ENCODE measurements at places on chromosomes 16 and 17. TPM values are rescaled to one million over a fixed set of nuclear protein-coding genes. Genes with fewer than 3 reads are reported as not detected.
A peak's percentile ranks its signal among the peaks of the same experiment; 100 is the strongest.

DNA sequence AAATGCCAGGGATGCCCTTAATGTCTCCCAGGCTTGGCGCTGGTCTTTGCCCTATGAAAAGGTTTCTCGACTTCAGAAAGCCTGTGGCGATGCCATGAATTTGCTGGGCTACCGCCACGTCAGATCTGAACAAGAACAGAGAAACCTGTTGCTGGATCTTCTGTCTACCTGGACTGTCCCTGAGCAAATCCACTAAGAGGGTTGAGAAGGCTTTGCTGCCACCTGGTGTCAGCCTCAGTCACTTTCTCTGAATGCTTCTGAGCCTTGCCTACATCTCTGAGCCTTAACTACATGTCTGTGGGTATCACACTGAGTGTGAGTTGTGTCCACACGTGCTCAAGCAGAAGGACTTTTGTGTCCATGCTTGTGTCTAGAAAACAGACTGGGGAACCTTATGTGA is 11.4 kb downstream of the CHST4 start:
- peak; percentile 65 for DNase-seq

GRCh38 chr17:1181753-1182137 is 2.0 kb upstream of the ABR start:
- DNase-seq: no peak

GRCh38 chr17:181245-182049 is at the start of gene DOC2B:
DOC2B (minus strand) TSS chr17:181650; CDS start chr17:181479, 171 bp downstream.
- DNase-seq: no peak

DNA sequence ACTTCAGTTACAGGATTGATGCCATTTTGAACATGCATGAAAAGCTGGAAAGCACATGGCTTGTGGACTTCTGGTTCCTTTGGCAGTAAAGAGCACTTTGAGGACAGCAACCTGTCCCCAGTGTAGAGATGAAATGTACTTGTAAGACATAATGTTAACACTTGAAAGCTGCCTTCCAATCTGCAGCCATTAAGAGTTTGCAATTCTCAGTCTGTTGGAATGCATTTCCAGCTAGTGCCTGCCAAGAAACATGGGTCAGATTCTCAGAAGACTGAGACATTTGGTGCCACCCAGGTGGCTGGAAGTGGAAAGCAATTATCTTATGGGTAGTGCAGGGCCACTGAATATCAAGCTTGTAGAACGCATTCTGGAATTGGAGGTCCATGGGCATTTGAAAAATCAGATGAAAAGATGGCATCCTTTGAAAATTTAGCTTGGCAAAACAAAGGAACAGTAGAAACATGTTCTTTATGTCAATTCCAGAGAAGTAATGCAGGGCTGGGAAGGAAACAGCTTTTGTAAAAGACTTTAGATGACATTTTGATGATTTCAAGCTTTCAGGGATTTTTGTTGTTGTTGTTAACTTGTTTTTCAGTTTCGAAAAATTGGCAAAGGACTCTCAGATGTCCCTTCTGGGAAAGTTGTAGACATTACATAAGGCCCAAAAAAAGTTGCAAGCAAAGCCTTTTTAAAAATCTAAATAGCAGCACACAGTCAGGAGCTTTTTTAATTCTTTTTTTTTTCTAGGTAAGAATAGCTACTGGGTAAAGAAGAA is 147.0 kb downstream of the ABCA8 start:
- no peak for DNase-seq

The FMNL1 gene
- 0.21 TPM for total RNA-seq

DNA sequence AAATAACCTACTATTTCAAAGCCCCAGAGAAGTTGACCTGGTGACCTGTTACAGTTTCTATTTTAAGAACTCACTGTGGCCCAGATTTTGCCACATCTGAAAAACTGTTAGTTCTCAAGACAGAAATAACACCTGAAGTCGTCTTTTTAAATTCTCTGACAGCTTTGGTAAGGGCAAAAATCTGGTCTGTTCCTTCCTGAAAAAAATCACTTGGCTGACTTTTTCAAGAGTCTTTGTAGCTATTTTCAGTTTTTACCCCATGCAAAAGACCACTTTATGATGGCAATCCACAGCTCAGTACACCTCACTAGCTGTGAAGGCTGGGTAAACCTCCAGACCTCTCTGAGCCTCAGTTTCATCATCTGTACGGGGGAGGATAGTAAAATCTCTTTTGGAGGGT is 60.7 kb upstream of the SREBF1 start:
- DNase-seq: no peak

The MMP28 gene
- total RNA-seq: not detected

DNA sequence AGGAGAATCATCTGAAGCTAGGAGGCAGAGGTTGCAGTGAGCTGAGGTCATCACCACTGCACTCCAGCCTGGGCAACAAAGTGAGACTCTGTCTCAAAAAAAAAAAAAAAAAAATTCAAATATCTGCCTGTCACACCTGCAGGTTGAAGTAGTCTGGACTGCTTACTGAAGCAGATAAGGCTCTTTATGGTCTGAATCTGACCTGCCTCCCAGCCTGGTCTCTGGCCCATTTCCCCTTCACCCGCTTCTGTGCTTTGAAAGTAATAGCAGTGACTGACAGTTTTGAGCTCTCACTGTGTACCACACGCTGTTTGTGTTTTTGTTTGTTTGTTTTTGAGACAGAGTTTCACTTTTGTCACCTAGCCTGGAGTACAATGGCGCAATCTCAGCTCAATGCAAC is 5.8 kb downstream of the SEZ6L2 start:
- DNase-seq: no peak

The ZNF423 gene
- 0.03 TPM for total RNA-seq

DNA sequence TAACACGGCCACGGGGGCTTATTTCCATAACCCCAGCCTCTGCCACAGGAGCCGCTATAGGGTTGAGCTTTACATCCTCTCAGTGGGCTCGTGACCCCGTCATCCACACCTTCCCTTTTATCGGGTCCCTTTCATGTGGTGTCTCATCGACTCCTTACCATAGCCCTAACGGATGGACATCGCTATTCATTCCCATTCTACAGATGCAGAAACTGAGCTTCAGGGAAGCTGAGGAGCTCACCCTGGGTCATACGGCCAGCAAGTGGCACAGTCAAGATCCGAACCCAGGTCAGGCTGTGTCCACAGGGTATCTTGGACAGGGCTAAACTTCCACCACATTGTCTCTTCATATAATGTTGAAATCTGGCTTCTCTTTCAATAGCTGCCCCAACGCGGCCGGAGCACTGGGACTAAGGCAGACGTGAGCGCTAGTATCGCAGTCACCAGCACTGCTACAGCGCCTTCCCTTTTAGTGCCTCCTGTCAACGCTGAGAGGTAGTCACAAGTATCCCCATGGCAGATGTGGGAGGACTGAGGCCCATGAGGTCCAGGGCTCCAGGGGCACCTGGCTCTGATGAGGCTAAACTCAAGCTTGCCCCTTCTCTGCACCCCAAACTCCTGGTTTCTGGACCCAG is 50.8 kb downstream of the SOCS1 start:
- DNase-seq: no peak

DNA sequence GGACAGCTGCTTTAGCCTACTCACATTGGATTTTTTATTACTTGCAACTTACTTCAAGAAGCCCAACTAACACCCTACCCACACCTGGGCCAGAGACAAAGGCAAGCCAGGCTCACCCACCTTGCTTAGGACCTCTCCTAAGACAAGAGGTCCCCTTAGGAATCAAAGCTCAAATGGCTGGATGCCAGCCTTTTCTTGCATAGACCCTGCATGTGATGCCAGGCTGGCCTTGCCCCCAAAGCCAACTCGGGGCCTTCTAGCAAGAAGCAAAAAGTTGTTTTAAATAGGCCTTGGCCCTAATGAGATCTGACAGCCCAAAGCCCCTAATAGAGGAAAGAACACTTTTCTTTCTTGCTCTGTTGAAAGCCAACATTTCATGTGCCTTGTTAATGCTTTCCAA is 20.7 kb downstream of the GPRC5B start:
- no peak for DNase-seq

DNA sequence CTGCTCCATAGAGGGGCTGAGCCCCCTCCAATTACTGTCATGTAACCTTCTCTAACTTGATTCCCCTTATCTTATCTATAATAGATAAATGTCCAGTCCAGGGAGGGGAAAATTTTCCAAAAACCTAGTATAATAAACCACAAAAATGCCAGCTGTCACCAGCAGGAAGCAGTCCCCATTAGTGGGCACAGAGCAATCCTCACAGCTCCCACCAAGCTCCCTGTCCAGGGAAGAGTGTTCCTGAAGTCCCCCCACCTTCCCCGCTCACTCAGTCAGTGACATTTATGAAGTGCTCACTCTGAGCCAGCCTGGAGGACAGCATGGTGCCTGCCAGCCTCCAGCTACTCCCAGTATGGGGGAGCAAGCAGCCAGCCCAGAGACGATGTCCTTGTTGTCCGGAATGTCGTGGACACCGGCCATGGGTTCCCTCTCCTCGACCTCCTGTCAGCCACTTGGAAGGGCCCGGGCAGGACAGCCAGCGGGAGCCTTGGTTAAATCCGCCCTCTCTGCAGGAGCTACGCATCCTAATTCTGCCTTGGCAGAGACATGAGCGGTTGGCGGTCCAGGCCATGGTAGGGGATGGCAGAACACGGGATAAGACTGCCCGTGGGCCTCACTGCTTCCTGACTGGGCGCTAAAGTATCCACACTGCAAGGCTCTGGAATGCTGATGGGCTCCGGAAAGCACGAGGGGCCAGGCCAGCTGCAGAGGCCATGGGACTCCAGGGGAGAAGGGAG is 102.0 kb upstream of the CDH5 start:
- DNase-seq: no peak

The OR2C1 gene
- total RNA-seq: not detected

DNA sequence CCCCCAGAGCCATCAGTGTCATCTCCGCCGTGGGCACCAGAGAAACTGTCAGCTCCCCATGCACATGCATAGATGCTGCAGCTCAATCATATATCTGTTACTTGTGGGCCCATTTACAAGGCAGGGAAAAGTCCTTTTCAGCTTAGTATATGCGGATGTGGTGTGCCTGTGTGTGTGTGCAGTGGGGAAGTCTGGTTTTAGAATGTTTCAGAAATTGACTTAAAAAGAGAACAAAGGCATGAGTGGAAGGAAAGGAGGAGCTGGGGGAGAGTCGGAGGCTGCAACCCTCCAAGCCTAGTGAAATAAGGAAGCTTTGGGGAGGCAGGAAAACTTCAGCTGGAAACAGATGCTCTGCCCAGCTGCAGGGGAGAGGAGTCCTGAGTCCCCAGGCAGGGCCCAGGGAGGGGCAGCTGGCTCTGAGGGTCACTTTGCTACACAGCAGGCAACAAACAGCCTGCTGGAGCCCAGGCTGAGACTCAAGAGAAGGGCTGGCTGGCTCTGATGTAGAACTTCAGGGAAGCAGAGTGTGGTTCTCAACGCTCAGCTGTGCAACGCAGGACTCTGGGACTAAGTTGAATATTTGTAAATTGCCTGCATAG is 11.1 kb upstream of the CD300LD start:
- no peak for DNase-seq

The UMOD gene
- total RNA-seq: not detected

GRCh38 chr16:57089406-57089805 is 3.0 kb upstream of the CPNE2 start:
- DNase-seq: no peak

DNA sequence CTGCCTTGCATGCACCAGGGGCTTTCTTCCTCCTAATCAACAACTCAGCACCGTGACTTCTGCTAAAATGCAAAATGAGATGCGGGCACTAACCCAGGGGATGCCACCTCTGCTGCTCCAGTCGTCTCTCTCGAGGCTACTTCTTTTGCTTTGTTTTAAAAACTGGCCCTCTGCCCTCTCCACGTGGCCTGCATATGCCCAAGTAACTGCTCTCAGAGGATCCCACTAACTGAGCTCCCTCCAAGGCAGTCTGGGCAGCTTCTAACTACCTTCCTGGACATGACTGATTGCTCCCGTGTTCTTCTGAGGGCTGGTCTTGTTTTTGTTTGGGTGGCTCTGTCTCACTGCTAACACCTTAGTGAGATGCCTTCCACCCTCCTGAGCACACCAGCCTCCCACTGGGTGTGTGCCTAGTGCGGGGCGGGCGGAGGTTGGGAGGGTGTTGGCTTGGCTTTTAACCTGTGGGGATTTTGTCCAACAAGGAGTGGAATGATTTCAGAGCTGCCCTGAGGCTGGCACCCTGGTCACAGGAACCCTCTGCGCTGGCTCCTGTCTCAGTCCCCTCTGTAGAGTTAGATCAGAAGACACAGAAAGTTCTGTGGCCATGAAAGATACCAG is 8.9 kb upstream of the LGALS9 start:
- no peak for DNase-seq

GRCh38 chr17:49442041-49442440 is 27.4 kb upstream of the PHB1 start:
- no peak for DNase-seq

The HS3ST2 gene
- total RNA-seq: not detected

- DNase-seq: no peak
Observed at GRCh38 chr16:66578651-66579531, at the start of gene CMTM2. CMTM2 (plus strand) TSS chr16:66579463; CDS start chr16:66579608, 145 bp downstream.

The EPN3 gene
- total RNA-seq: not detected

The ABHD15 gene
- total RNA-seq: 11.5 TPM

DNA sequence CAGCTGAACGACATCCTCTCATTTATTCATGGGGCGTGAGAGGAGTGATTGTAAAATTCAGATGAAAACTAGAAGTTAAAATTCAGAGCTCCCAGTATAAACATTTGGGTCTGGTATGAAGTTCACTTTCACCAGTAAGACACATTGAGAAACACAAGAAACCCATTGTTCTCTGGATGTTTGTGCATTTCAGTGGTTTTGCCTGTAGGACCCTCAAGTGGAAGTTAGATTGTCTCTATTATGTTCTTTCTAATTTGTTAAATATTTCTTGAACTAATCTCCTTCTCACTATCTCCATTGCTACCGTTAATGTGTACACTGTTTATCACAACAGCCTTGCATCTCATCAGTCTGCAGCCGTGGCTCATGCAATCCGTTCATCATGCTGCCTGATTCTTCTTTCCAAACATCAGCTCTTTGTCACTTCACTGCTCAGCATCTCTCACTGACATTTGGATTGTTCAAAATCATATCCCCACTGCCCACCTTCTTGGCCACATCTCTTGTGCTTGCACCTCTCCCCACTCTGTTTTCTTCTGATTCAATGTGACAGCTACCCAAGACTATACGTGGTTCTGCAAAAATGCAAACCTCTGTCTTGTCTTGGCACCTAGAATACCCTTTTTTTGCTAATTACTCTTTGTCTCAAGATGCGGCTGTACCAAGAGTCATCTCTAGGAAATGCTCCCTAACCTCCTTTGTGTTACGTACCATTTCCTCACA is 49.5 kb downstream of the HLF start:
- peak; percentile 13 for DNase-seq

DNA sequence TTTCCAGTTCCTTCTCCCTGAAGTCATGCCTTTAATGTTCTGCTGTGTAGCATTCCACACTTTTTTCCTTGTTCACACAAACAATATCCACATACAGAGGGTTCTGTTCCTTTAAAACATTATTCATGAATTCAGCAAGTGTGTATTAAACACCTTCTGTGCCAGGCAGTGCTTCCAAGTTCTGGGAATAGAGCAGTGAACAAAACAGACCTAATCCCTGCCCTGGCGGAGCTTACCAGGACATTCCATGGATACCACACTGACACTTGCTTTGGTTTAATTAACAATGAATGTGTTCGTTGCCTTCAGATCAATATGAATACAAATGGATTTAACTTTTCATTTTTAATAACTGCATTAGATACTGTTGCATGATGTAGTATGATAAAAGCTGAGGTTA is 57.9 kb upstream of the CLEC19A start:
- DNase-seq: no peak
